Stimulated activated naive CD8-positive, alpha-beta T cell treated with anti-CD3 and anti-CD28 coated beads, Interleukin-15, amount 100 ng/mL, for 72 hours (primary cell): ENCODE measurements at places on chromosomes 3 and 15.

DNA sequence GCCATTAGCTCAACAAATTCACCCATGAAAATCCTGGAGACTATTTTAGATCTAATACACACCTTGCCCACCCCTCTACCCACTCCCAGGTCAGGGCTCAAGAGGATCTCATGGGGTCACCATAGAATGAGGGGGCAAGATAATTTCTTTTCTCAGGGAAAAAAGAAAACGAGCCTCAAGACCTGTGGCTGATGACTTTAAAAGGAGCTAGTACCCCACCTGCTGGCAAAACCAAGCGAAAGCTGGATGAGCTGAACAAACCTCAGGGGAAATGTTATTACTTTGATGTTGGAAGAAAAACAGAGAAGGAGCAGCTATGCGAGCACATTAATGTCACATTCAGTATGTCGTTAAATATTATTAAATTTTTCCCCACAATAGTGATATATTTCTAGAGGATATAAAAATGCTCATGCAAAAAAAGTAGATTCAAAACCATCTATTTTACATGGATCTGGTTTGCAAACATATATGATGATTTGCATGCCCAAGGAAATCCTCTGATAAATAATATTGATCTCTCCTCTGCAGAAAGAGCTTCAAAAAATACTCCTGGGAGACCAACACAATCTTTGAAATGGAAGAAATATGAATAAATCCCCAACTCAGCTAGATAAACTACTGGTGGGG, 37.7 kb downstream of the PLD1 start:
- peak; percentile 39 for DNase-seq

- DNase-seq: no peak
Observed at GRCh38 chr15:91793771-91794170, 59.7 kb upstream of the SLCO3A1 start.

DNA sequence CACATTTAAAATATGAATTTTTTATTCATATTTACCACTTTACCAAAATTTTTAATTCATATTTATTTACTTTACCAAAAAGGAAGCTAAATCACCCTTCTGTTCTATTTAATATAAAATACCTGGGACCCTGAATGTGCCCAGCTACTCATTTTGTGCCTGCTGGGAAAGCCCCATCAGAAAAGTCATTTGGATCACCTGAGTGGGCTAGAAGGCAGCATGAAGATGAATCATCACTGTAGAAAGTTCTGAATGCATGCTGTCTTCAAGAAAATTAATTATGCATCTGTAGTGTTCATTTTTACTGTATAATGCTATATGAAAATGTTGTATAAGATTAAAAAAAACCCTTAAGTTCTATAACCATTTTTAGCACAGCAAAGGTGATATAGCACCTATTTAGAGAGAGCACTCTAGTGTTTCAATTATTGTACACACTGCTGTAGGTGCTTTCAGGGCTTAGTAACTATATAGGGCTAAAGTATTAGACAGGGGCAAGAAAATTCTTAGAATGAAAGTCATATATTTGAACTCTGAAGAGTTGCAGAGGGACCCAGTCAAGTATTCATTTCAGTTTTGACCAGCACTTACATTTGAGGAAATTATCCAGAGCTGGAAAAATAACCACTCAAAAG, 175.1 kb downstream of the NFKBIZ start:
- DNase-seq: peak; percentile 31

- no peak for DNase-seq
Observed at GRCh38 chr3:141109751-141110150, 58.6 kb downstream of the SPSB4 start.

DNA sequence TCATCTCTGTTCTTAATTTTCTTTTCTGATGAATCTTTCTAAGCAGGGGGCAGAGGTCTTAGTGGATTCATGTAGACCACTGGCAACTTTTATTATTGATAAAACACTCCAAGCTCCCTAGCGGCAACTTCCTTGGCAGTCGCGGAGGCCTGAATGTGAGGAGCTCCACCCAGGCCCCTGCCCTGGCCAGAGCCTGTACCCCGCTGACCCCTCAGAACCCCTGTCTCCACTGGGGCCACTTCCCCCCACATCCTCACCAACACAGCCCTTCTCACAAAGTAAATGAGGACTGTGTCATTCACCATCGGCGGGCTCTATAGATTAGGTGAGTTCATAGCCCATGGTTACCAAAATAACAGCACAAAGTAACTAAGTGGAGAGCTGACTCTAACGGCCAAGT, 111.6 kb downstream of the TPRA1 start:
- no peak for DNase-seq

- no peak for DNase-seq
Observed at GRCh38 chr15:59349680-59350420, 22.8 kb downstream of the MYO1E start.
